ENCODE measurements at places on chromosomes 7 and 10. TPM values are rescaled to one million over a fixed set of nuclear protein-coding genes. Genes with fewer than 3 reads are reported as not detected.

Gene CNTNAP2
- polyA plus RNA-seq = 105 TPM

Gene LRRD1
- not detected for polyA plus RNA-seq

GRCh38 chr10:31947144-31947926 is 18.7 kb upstream of the ARHGAP12 start:
- no peak overlapping the region for H3K27ac ChIP-seq
- peaks cover 6% of the 10 kb centered on the region for H3K4me1 ChIP-seq
- DNase-seq = no peak
- H3K4me3 ChIP-seq = no peak overlapping the region

- DNase-seq = no peak
- no peak overlapping the region for H3K27ac ChIP-seq
- no peaks in the 10 kb centered on the region for H3K4me1 ChIP-seq
- H3K36me3 ChIP-seq = no peaks in the 10 kb centered on the region
- no peak overlapping the region for H3K4me3 ChIP-seq
These were observed 79.4 kb upstream of the NXPH1 start for GRCh38 chr7:8353991-8354390.

- peaks cover 39% of the 10 kb centered on the region for H3K36me3 ChIP-seq
- peaks cover 96% of the 10 kb centered on the region for H3K4me1 ChIP-seq
- H3K4me3 ChIP-seq = no peak overlapping the region
These were observed 123.8 kb downstream of the ARID5B start for GRCh38 chr10:62025134-62025794.

All from naive B cell (primary cell).